ENCODE measurements at places on chromosomes 6 and 20. TPM values are rescaled to one million over a fixed set of nuclear protein-coding genes. Genes with fewer than 3 reads are reported as not detected.
A peak's percentile ranks its signal among the peaks of the same experiment; 100 is the strongest.

DNA sequence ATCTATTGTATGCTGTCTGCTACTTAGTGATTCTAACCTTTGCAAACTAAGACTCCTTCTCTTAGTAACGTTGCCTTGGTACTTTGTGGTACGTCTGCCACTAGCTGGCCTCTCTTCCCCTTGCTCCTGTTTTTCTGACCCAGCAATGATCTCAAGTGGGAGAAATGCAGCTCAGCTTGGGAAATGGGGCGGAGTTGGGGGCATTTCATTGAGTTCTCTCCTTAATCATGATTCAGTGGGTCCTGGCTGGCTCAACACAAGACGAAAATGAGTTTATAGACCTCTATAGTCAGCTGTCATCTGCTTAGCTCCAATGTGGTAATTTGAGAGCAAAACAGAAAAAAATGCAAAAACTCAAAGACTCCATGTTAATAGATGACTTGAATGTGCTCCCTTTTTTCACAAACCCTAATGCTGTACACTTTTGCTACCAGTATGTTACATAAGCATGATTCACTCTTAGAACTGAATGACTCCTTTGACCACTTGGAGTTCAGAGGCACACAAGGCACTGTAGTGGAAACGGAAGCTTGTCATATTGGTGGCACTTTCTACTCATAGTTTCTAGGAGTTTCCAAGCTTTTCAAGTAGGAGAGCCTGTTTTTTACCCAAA, 55.3 kb upstream of the SOX4 start:
- no peaks in the 10 kb centered on the region for H3K36me3 ChIP-seq
- peaks cover 24% of the 10 kb centered on the region for H3K4me1 ChIP-seq
- H3K27ac ChIP-seq = no peak overlapping the region
- H3K27me3 ChIP-seq = no peaks in the 10 kb centered on the region

- H3K27me3 ChIP-seq = no peaks in the 10 kb centered on the region
- H3K36me3 ChIP-seq = no peaks in the 10 kb centered on the region
- H3K4me1 ChIP-seq = peaks cover 54% of the 10 kb centered on the region
Measured at GRCh38 chr6:128515550-128516513, 4.6 kb downstream of the PTPRK start.

DNA sequence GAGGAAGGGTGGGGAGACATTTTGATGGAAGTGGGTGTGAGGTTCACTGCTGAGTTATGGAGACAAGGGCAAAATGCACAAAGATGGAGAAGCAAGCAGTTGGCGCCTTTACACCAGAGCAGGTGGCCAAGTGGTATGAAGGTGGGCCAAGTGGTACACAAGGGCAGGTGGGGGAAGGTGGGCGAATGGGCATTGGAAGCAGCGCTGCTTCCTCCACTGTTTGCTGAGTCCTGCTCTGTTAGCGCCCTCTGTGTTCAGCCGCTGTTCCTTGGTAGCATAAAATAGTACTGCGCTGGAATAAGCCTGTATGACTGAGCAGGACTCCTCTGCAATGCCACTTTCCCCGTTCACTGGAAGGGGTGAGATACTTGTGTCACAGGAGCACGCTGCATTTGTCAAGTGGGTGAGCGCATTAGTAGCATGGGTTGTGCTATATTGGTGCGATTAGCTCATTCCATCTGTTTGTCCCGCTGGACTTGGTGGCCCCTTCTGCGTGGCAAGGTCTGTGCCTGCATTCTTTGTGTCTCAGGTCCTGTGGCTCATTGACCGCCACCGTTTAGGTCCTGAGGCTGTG, 116.4 kb downstream of the TOX2 start:
- H3K27ac ChIP-seq = no peak overlapping the region
- H3K4me1 ChIP-seq = no peaks in the 10 kb centered on the region
- peak; percentile 7 for DNase-seq
- H3K27me3 ChIP-seq = peaks cover 76% of the 10 kb centered on the region

- peaks cover 2% of the 10 kb centered on the region for H3K36me3 ChIP-seq
- H3K4me1 ChIP-seq = peaks cover 25% of the 10 kb centered on the region
- no peak for DNase-seq
Measured at GRCh38 chr6:106253172-106253571, 72.4 kb downstream of the ATG5 start.

Gene GINS1
- total RNA-seq = 13.7 TPM

Gene FHL5
- total RNA-seq = 4.5 TPM

GRCh38 chr6:38174315-38174714, 354.8 kb downstream of the ZFAND3 start:
- H3K4me3 ChIP-seq = no peak overlapping the region
- H3K27ac ChIP-seq = no peak overlapping the region
- H3K36me3 ChIP-seq = peaks cover 7% of the 10 kb centered on the region
- DNase-seq = no peak
- H3K4me1 ChIP-seq = peaks cover 24% of the 10 kb centered on the region

Gene LRRC1
- total RNA-seq = 27.0 TPM

DNA sequence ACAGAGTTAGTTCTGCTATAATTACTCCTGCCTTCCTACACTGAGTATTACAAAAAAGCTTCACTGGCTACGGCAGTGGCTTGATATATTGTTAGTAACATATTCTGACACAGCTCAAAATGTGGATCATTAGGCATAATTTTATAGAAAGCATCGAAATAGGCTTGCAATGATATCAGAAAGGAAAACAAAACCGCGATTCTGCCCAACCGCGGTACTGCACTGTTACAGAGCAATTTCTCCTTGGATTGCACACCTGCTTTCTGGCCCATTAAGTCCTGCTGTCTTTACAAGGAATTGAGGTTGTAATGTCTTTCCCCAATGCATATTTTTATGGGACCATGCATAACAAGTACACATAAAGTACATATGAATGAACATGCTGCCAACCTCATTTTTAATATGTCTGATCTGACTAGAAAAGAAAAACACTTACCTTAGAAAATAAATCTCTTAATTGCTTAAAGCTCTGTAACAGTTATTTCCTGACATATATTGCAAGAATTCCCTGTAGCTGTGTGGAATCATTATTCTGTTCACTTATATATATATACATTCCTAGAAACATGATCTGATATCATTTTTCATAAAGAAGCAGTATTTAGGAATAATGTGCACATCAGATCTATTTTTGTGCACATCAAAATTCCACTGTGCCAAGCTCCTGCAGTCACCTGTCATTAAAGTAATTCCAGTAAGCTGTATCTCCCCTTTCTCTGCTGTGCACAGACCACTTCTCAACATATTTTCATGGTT, 763.9 kb downstream of the HACE1 start:
- no peaks in the 10 kb centered on the region for H3K36me3 ChIP-seq
- no peak overlapping the region for H3K27ac ChIP-seq
- no peak for DNase-seq

Gene ANGPT4
- total RNA-seq = 0.35 TPM

DNA sequence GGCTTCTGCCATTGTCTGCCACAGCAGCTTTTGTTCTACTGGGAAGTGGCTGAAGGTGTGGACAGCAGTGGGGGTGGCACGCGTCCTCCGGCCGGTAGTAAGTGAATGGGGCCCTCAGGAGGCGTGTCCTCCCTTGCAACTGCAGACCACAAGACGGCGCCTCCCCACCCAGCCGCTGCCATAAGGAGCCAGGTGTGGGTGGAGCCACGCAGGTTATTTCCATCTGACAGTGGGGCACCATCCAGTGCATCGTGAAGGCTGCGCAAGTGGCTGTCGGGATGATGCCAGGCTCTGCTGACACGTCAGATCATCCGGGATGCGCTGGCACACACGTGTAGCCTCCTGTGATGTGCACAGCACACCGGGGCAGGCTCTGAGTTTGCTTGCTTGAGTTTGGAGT, 379.7 kb downstream of the CDH4 start:
- no peak overlapping the region for H3K27ac ChIP-seq
- H3K4me1 ChIP-seq = peaks cover 3% of the 10 kb centered on the region
- no peaks in the 10 kb centered on the region for H3K36me3 ChIP-seq
- peaks cover 32% of the 10 kb centered on the region for H3K27me3 ChIP-seq
- no peak for DNase-seq

DNA sequence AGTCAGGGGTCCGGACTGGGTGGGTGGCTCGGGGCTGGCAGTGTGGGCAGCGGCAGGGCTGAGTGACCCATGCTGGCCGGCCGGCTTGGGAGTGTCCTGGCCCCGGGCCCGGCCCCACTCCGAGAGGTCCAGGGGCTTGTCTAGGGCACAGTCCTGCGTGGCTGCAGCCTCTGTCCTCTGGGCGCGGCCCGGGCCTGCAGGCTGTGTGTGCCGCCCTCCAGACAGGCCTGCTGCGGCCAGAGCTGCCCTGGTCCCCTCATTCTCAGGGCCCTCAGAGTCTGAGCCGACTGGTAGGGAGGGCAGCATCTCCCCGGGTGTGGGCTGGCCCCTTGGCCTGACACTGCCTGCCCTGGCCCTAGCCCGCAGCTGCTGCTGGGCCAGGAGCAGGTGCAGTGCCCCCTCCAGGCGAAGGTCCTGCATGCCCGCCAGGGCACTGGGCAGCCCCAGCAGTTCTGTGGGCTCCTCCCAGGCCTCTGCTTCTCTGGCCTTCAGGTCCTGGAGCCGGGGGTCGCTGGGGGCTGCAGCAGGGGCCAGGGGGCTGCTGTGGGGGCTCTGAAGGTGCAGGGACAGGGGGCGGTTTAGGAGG, 6.9 kb upstream of the CABLES2 start:
- no peak for DNase-seq
- H3K27me3 ChIP-seq = no peaks in the 10 kb centered on the region
- H3K27ac ChIP-seq = no peak overlapping the region
- no peaks in the 10 kb centered on the region for H3K36me3 ChIP-seq
- H3K4me1 ChIP-seq = peaks cover 12% of the 10 kb centered on the region
- no peak overlapping the region for H3K4me3 ChIP-seq

DNA sequence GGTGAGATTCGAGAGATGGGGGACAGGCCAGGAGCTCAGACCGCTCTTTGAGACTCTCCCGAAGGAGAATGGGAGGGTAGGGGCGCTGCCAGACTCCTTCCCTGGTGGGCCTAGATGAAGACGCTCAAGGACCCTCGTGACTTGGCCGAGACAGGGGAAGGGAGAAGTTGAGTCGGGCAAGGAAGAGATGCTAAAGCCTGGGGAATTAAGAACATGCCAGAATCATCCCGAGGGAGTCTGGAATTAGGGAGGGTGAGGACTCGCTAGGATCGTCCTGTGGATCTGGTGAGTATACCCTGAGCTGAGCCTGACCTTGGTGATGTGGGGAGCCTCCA, 529 bp downstream of the UBE2C start:
- H3K27me3 ChIP-seq = no peaks in the 10 kb centered on the region
- peaks cover 23% of the 10 kb centered on the region for H3K36me3 ChIP-seq
- H3K4me1 ChIP-seq = peaks cover 19% of the 10 kb centered on the region
- H3K4me3 ChIP-seq = peak overlapping the region; percentile 78
- DNase-seq = no peak

Gene LAMP5
- total RNA-seq = 0.40 TPM

Gene GJA10
- total RNA-seq = not detected

GRCh38 chr20:63705232-63706026, 2.3 kb downstream of the ARFRP1 start:
- H3K27ac ChIP-seq = no peak overlapping the region
- peaks cover 13% of the 10 kb centered on the region for H3K4me1 ChIP-seq

GRCh38 chr20:18587665-18588573, at the start of gene DTD1:
TSS of gene DTD1 (plus strand) at chr20:18588054. CDS start at chr20:18588073, 19 bp downstream.
- DNase-seq = peak; percentile 58
- peaks cover 11% of the 10 kb centered on the region for H3K4me1 ChIP-seq
- peaks cover 5% of the 10 kb centered on the region for H3K27me3 ChIP-seq
- peak within 1 kb of the TSS; percentile 82 for H3K4me3 ChIP-seq
- peak within 1 kb of the TSS; percentile 13 for H3K27ac ChIP-seq
- no peaks in the 10 kb centered on the region for H3K36me3 ChIP-seq

DNA sequence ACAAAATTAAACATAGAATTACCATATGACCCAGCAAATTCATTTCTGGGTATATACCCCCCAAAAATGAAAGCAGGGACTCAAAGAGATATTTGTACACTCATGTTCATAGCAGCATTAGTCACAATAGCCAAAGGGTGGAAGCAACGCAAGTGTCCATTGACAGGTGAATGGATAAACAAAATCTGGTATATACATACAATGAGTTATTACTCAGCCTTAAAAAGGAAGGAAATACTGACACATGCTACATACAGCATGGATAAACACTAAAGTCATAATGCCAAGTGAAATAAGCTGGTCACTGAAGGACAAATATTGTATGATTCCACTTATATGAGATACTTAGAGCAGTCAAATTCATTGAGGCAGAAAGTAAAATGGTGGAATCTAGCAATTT, 5.3 kb upstream of the STX11 start:
- peaks cover 3% of the 10 kb centered on the region for H3K4me1 ChIP-seq
- no peak overlapping the region for H3K27ac ChIP-seq
- peaks cover 31% of the 10 kb centered on the region for H3K27me3 ChIP-seq
- H3K36me3 ChIP-seq = no peaks in the 10 kb centered on the region
- no peak for DNase-seq
- H3K4me3 ChIP-seq = no peak overlapping the region

DNA sequence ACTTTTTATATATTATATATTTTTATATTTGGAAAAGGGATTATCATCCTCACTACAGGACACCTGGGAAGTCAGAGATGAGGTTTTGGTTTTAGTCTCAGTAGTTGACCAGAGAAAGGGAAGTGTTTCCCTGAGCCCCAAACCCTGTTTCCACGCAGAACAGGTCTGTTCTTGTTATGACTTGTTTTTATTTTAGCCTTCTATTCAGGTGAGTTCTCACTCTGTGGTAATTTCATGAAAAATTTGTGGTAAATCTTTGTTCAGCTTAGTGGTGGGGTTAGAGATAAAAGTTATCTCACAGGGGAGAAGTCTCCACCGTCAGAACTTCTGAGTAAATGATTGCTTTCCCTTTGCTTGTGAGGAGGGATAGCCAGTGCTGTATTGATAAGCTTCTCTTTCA, 224.9 kb downstream of the FARS2 start:
- no peak overlapping the region for H3K27ac ChIP-seq
- DNase-seq = no peak
- no peaks in the 10 kb centered on the region for H3K4me1 ChIP-seq
- peaks cover 2% of the 10 kb centered on the region for H3K36me3 ChIP-seq
- no peak overlapping the region for H3K4me3 ChIP-seq
- no peaks in the 10 kb centered on the region for H3K27me3 ChIP-seq

DNA sequence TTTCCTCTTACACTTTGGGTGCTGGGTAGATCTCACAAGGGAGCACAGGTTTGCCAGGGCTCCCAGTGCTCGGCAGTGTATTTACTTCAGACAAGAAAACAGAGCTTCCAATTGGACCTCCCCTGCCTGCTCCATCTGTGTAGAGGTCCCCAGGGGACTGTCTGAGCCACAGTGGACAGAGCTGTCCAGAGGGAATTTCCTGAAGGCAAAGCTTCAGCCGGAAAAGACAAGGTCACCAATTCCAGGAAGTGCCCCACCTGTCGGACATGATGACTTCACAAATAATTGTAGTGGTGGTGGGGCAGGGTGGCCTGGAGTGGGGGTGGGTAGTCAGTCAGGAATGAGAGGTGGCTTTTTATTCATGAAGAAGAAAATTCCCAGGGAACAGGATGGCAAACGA, 18.6 kb downstream of the ADGRF5 start:
- H3K27me3 ChIP-seq = no peaks in the 10 kb centered on the region
- no peak overlapping the region for H3K4me3 ChIP-seq

- no peak overlapping the region for H3K27ac ChIP-seq
- peaks cover 10% of the 10 kb centered on the region for H3K27me3 ChIP-seq
- no peak for DNase-seq
- no peak overlapping the region for H3K4me3 ChIP-seq
- H3K4me1 ChIP-seq = peaks cover 11% of the 10 kb centered on the region
Measured at GRCh38 chr6:43970068-43970912, 157.0 kb downstream of the MRPL14 start.

GRCh38 chr6:41784581-41785171, 2.8 kb upstream of the TOMM6 start:
- H3K36me3 ChIP-seq = peaks cover 3% of the 10 kb centered on the region
- peaks cover 33% of the 10 kb centered on the region for H3K4me1 ChIP-seq

Gene PKHD1
- 0.04 TPM for total RNA-seq

- peaks cover 5% of the 10 kb centered on the region for H3K4me1 ChIP-seq
- no peaks in the 10 kb centered on the region for H3K36me3 ChIP-seq
- H3K27ac ChIP-seq = no peak overlapping the region
Measured at GRCh38 chr6:12485226-12485764, 195.1 kb downstream of the EDN1 start.

Measured in mesothelial cell of epicardium (in vitro differentiated cells).